ENCODE measurements at places on chromosomes 11 and 22.

GRCh38 chr11:67656278-67656922 lies 5.9 kb upstream of the ACY3 start:
- DNase-seq, result no peak

DNA sequence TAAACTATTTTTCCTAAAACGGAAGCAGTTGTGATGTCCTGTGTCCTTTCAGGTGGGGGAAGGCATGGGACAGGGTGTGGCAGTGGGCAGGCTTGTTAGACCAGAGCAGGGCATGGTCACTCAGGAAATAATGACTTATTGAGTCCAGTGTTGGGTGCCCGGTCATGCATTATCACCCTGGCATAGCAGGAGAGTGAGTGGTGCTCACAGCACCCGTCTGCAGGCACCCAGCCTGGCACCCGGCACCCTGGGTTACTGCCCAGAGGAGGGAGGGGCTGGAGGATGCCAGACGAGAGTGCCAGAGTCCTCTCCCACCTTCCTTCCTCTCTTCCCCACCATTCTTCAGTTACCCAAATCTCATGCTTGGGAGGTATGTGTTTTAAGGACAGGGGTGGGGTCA lies 59.1 kb downstream of the ST3GAL4 start:
- no peak for DNase-seq

GRCh38 chr11:78079232-78080083 lies at the start of gene NDUFC2:
TSS of gene NDUFC2 (minus strand) at chr11:78079862. CDS start at chr11:78079744, 118 bp downstream.
- peak; percentile 70 for DNase-seq

- DNase-seq, result no peak
These were observed 6.7 kb downstream of the HSD17B12 start for GRCh38 chr11:43687120-43687791.

- DNase-seq, result peak; percentile 95
These were observed 49.0 kb upstream of the BIRC3 start for GRCh38 chr11:102268083-102268984.

GRCh38 chr22:20131597-20131858 lies at the start of gene ZDHHC8:
TSS of gene ZDHHC8 (plus strand) at chr22:20131804. CDS start at chr22:20131948, 144 bp downstream.
- DNase-seq, result no peak

- DNase-seq, result no peak
These were observed 1.0 kb upstream of the HBG1 start for GRCh38 chr11:5250543-5251204.

DNA sequence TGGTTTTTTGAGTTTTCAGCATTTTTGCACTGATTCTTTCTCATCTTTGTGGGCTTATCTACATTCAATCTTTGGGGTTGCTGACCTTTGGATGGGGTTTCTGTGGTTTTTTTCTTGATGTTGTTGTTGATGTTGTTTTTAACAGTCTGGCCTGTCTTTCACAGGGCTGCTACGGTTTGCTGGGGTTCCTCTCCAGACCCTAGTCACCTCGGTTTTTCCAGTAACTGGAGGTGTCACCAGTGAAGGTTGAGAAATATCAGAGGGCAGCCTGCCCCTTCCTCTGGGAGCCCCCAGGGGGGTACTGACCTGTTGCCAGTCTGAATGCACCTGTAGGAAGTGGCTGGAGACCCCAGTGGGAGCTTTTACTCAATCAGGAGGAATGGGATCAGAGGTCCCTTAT lies 365.4 kb downstream of the JRKL start:
- DNase-seq, result no peak

- DNase-seq, result no peak
These were observed 796 bp downstream of the POLDIP3 start for GRCh38 chr22:42613872-42614301.

GRCh38 chr11:34188181-34188580 lies 82.8 kb downstream of the NAT10 start:
- DNase-seq, result no peak

- no peak for DNase-seq
These were observed 16.5 kb upstream of the CDC42EP2 start for GRCh38 chr11:65298131-65298535.

GRCh38 chr22:32352681-32353080 lies 5.0 kb upstream of the RFPL3 start:
- DNase-seq, result no peak

DNA sequence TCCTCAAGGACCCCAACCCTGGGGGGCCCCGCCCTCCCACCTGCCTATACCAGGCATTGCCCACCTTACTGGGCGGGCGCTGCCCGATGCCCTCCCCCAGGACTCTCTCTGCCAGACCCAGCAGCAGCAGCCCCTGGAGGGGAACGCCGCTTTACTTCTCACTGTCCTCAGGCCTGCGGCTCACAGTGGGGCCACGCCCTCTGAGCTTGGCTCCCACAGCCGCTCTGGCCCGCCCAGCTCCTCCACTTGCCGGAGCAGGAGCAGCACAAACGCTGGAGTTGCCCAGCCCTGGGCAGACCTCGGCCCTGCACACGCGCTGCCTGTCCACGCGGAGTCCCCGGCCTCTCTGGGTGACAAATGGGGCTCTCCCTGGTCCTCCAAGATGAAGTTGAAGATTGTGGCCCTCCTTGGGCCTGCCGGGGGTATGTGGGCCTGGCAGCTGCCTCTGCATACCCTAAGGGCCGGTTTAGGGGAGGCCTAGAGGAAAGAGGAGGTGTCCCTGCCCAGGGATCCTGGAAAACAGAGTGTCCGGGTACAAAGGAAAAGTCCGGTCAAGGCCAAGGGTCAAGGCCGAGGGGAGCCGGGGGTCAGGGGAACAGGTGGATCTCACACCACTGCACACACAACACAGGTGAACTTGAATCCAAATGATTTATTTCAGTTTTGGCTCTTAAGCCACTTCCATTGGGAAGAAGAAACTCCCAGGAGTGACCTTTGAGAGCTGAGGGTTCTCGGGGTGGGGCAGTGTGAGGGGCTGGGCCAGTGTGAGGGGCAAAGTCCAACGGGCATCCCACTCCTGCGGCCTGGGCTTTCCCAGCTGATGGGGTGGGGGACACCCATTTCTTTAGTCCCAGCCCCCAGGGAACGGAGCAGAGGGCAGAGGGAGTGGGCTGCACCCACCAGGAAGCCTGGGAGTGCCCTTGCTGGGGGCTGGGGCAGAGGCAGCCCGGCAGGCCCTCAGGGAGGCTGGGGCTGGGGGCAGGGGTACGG lies 674 bp upstream of the BAIAP2L2 start:
- no peak for DNase-seq

DNA sequence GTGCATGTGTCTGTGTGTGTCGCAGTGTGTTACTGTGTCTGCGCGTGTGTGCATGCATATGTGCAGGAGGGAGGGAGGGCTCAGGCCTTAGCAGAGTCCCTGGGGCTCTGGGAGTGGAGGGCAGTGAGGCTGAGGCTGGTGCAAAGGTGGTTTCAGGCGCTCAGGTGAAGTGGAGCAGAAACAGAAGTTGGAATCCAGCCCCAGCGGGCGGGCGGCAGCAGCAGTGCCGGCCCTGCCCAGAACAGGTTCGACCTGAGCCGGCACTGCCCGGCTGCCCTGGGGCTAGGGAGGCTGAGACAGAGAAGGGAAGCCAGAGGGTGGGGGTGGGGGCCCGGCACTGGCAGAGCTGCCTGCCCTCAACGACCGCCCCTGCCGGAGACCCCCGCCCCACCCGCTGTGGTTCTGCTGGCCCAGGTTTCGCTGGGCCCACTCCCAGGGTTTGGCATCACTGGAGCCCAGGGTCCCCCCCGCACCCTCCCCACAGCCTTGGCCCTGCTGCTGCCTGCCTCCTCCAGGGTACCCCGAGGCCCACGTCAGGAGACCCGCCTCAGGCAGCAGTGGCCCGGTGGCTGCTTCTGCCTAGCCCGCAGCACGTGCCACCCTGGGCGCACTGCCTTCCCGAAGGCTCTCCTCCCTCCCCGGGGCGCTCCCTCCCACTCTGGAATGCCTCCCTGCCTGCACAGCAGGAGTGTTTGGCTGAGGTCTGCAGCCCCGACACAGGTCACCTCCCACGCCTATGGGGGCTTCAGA lies 13.3 kb downstream of the ASCL2 start:
- peak; percentile 60 for DNase-seq

DNA sequence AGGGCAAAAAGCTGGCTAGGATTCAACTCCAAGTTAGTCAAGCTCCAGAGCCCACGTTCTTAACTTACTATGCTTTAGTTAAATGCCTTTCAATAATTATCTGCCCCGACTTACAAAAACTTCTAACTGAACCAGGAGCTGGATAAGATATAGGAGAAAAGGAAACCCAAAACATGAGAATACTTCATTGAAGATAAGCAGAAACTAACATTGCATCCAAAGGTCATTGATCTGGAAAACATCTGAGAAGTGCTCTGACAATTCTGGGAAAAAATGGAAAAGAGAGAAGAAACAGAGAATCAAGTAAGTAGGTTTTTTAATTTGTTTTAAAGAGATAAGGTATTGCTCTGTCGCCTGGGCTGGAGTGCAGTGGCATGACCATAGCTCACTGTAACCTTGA lies 27.2 kb downstream of the ACAT1 start:
- no peak for DNase-seq

DNA sequence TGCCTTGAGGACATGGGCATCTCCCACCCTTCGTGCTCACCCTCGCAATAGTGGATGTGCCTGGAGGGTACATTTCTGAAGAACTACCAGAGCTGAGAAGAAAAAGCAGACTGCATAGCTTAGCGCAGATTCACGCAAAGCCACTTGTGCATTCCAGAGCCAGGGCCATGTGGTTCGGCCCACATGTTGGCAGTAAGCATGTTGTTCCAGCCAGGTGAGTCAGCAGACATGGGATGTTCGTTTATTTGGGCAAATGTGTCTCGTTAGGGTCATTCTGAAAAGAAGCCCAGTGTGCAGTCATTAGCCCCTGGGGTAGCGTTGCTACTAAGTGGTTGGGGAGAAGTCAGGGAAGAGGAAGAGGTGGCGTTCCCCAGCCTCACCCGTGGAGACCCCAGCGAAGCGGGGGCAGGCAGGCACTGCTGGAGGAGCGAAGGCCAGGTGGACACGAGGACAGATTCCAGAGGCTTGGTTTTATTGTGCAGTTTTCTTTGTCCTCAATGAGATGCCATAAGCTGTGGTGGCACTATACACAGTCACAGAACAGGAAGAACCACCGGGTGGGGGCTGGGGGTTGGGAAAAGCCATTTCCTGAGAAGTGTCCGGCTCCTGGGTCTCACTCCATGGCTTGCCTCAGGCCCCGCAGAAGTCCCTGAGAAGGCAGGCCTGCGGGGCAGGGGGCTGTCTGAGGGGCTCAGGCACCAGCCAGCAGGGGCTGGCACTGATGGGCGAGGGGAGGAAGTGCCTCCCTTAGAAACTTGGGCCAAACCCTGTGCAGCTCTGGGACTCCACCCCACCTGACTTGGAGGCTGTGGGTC lies 5.0 kb downstream of the THY1 start:
- no peak for DNase-seq

DNA sequence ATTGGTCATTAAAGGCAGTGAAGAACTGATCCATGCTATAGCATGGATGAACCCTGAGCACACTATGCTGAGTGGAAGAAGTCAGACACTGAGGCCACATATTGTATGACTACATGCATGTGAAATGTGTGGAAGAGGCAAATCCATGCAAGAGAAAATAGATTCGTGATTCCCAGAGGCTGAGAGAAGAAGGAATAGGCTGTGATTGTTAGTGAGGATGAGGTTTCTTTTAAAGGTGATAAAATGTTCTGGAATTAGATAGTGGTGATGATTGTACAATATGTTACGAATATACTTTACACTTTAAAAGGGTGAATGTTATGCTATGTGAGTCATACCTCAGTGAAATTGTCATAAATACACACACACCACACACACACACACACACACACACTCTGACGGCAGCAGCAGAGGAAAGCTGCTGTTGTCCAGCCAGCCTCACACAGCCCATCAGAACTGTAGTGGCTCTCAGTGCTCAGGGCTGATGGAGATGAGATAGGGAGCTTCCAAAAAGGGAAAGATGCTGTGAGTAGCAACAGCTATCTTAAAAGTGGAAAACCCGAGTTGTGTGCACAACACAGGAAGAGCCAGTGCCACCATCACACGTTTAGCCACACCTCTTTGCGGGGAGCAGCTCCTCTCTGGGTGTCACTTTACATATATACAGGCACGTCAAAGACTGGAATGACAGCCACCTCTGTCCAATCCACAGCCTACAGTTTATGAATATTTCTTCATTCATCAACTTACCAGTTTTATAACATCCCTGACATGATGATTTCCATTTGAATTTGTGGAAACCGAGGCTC lies 153.0 kb downstream of the SPATA19 start:
- DNase-seq, result no peak

DNA sequence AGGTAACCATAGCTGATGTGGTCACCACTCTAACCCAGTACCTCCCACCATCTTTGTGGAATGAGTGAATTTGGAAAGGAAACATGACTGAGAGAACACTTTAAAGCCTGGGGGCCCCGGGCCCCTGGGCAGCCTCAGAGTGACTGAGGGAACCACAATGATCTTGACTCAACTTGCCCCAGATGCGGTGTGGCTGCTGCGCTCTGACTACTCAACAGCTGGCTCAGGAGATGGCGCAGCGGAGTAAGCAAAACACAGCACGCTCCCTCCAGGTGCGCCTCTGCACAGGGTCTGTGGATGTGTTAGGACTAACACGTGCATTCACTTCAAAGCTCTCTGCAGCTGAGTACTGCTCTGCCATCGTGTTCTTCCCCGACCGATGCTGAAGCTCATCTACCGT lies 5.9 kb downstream of the RNF215 start:
- no peak for DNase-seq

DNA sequence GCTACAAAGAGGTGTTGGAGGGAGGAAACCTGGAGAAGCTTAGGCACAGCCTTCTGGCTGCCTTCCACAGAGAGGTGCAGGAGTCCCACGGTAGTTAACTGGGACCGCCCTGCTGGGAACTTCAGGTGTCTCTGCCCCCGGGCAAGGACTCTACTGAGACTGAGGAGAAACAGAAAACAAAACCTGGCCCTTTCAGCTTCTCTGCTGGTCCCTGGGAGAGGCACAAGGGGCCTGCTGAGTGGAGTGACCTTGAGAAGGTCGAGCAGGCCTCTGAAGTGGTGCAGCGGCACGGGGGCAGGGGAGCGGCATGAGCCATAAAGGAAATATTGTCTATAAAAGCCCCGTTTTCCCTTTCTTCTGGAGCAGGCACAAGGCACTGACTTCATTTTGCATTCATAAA lies 38.9 kb downstream of the NTM start:
- no peak for DNase-seq

DNA sequence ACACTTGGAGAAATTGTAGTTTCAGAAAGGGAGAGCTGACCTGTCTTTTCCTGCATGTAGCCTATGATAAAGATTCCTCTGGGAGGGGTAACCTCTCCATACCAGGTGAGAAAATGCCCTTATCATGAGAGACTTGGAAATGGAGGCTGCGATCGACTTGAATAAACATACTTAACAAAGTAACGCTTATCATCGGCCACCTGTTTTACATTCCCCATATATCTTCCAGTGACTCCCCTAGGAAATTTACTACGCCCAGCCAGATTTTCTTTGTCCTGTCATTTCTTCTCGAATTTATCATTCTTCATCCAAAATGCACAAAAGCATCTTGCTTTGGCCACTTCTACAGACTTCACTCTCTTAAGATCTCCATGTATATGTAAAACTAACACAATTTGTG lies 143.5 kb downstream of the CCDC81 start:
- DNase-seq, result no peak

DNA sequence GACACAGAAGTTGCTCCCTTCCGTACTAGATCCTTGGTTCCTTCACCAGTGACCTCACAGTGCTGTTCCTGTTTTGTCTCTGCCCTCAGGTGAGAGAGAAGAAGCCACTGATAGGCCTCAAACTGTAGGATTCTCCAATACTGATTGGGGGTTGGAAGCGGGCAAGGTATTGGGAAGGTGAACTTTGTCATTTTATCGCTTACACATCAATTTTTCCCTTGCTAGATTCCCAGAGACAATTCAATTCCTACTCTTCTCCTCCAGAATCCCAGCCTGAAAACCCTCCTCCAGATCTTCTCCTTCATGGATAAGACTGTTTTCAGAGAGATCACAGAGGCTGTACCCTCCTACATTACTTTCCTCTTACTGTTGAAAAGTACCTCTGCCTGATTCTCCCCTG lies 9.4 kb upstream of the OR2D3 start:
- no peak for DNase-seq

GRCh38 chr22:46070803-46071450 lies 79.4 kb upstream of the PPARA start:
- peak; percentile 71 for DNase-seq

Data from RWPE2 (cell line).